Nucleus accumbens (tissue), 56 donors: ENCODE measurements at places on chromosomes 11 and 22.

GRCh38 chr11:106683435-106683834, 334.8 kb downstream of the GUCY1A2 start:
- no peak for DNase-seq

DNA sequence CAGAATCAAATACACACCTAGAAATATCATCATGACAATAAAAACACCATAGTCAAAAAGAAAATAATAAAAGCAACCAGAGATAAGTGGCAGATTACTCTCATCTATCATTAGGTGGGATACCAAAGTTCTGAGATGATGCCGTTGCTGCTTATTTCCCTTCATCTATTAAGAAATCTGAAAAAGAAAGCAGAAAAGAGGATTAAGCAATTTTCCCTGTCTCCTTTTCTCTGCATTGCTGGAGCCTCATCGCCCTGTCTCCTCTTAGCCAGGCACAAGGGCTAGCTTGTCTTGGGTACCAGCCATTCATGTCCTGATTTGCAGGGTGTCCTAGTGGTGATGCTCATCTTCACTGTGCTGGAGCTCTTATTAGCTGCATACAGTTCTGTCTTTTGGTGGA, 3.9 kb upstream of the MS4A14 start:
- DNase-seq, result no peak

DNA sequence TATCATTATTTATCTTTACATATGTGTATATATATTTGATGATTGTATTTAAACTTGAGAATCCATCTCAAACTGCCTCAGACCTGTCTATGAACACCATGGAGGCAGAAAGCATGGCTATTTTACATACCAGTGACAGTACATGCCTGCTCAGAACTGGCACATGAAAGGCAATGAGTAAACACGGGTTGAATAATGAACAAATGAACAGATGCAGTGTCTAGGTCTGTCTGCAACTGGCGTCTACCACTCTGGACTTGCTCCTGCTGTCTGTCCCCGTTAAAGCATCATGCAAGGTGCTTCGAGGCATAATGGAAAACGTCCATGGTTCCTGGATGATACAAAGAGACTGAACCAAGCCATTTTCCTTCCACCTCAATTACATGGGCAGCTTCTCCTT, 271.6 kb upstream of the NARS2 start:
- no peak for DNase-seq

DNA sequence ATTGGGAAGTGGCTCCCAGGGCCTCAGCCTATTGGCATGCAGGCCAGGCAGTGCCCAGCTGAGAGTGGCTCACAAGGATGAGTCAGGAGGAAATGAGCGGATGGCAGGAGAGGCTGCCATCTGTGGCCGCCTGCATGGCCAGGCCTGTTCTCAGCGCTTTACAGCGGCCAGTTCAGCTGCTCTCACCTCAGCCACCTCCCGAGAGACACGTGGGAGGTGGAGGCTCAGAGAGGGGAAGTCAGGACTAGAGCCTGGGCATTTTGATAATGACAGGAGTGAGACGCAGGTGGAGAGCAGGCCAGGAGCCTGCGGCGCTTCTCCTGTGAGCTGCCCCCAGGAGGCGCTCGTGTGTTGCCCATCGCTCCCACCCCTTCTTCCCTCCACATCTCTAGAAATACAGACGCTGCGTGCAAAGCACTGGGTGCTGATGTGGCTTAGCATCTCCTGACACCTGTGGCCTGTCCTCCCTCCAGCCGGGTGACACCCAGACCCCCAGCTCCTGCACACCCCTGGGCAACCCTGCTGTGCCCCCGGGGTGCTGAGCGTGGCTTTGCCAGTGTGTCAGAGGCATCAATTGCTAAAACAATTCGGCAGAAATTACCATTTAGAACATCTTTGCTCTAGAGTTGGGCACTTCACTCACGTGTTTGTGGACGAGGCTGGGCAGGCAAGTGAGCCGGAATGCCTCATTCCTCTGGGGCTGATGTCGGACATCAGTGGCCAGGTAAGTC, 21.4 kb upstream of the PANX2 start:
- no peak for DNase-seq

- no peak for DNase-seq
These were observed 29.4 kb downstream of the SCN3B start for GRCh38 chr11:123624974-123625373.

DNA sequence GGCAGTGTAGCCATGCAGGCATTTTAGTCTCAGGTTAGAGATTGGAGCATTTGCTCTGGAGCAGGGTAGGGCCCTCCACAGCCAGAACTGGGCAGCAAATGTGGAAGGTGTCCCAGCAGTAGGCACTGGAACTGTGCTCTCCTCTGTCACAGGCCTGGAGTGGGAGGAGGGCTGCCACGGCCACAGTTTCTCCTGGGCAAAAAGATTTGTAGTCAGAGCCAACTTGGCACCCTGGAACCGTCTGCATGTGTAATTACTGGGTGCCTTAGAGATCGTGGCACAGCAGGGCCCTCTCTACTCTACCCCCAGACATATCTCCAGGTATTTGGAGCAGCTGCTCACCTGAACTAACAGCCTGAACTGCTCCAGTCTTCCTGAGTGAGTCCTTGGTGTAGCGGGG, 93.7 kb downstream of the ZC3H12C start:
- DNase-seq, result no peak

GRCh38 chr11:2489083-2489482, 44.3 kb downstream of the KCNQ1 start:
- no peak for DNase-seq

DNA sequence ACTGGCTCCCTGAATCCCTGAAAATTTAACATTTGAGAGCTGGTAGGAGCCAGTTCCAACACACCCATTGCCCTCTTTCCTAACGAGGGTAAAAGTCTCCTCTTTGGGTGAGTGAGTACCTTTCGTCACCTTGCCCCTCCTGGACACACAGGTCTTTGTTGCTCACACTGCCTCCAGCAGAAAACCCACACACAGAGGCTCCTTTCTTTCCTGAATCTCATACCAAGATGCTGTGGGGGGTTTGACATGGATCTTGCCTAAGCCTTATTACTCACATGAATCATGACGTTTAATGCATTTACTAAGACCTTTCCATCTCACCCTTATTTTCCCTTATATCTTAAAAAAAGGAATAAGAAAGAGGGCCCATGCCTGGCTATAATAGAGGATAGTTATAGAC, 53.0 kb downstream of the PARVA start:
- DNase-seq, result no peak

GRCh38 chr11:66607126-66607834, 9.2 kb upstream of the RBM14 start:
- no peak for DNase-seq

DNA sequence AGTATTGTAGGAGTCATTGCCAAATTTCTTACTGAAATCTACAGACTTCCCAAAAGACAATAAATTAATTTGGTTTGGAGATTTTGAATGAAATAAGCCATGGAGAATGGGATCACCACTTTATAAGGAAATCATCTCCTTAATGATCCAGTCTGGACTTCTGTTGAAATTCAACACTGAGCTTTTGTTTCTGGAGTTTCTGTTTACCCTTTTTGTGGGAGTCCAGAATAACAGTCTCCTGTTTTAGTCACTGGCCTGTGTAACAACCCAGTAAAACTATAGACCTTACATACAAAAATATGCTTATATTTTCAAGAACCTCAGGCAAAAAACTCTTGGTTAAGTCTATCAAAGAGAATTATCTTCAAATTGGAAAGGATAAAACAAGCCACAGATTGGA, 321.7 kb upstream of the PLET1 start:
- no peak for DNase-seq

- no peak for DNase-seq
These were observed 40.6 kb downstream of the TENM4 start for GRCh38 chr11:79400206-79400605.

DNA sequence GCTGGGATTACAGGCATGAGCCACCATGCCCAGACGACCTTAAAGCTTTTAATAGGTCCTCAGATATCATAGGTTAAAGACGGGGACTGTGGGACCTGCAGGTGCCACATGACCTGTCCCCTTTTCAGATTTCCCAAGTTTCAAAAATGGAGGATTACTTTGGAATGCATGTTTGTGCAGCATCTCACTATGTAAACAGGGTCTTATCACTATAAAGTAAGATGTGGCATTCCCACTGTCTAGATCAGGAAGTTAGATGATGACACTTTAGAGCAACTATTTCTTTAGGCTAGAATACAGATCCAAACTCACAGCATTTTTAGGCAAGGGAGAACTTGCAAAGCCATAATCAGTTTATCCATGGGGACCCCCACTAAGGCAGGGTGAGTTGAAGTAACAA, 92.8 kb downstream of the USP35 start:
- no peak for DNase-seq

DNA sequence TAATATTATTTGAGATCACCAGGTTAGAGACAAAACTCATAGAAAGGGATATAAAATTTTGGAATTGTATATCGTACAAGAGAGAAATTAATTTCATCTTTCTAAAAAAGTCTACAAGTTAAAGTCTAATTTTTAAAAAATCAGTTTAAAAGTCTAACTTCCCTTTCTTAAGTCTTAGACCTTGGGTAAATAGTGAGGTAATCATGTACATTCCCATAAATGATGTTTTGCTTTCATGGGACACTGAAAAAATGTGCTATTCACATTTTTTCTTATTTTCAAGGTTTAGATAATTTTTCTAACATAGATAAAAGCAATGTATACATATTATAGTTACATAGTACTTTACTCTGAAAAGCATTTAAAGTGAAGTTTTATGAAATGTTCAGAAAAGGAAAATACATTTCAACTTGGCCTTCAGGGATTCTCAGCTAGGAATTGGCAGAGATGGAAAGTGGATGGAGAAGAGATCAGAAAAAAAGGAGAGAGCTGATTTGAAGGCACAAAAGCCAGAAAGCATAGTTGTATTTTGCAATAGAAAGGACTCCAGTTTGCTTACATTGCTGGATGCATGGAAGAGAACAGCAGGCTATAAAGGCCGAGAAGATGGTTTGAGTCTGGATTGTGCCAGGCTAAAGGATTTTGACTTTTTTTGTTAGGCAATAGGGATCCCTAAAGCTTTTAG, 194.0 kb downstream of the CASP12 start:
- DNase-seq, result no peak

GRCh38 chr22:46482056-46482675, 55.3 kb downstream of the CELSR1 start:
- DNase-seq, result no peak

DNA sequence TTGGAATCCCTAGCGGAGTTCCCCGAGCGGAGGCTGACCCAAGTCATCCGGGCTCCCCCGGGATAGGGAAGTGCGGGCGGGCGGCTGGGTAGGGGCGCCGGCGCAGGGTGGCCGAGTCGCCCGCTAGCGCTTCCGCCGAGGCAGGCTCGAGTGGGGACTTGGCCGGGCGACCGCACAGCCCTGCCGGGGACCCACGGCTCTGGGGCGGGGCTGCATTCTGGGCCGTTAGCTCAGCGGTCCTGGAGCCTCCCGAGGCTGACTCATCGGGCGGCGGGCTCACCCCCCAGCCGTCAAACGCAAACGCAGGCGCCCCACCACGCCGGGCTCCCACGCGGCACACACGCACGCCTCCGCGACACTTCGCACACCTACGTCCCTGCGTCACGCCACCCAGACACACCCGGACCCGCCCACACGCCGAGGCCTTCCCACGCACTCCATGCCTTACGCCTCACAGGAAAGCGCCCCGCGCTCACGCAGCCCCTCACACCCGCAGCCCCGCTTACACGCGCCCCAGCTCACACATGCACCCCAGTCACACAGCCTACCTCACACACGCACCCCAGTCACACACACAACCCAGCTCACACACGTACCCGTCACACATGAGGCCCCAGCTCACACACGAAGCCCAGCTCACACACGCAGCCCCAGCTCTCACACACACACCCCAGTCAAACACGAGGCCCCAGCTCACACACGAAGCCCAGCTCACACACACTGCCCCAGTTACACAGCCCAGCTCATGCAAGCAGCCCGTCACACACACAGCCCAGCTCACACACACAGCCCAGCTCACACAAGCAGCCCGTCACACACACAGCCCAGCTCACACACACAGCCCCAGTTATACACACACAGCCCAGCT, 1.2 kb downstream of the PHLDB1 start:
- DNase-seq, result no peak

DNA sequence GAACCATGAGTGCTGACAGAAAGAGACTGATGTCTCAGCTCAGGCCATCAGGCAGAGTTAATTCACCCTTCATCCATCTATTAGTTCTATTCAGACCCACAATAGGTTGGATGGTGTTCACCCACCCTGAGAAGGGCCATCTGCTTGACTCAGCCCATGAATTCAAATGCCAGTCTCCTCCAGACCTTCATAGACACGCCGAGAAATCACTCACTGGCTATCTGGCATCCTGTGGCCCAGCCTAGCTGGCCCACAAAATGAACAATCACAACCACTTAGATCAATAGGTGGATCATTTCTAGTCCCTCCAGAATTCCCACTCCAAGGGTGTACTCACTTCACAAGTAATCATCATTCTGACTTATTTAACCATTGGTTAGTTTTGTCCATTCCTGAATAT, 58.2 kb downstream of the MYEOV start:
- no peak for DNase-seq

- DNase-seq, result no peak
These were observed 74.2 kb downstream of the MYO7A start for GRCh38 chr11:77201991-77202841.

DNA sequence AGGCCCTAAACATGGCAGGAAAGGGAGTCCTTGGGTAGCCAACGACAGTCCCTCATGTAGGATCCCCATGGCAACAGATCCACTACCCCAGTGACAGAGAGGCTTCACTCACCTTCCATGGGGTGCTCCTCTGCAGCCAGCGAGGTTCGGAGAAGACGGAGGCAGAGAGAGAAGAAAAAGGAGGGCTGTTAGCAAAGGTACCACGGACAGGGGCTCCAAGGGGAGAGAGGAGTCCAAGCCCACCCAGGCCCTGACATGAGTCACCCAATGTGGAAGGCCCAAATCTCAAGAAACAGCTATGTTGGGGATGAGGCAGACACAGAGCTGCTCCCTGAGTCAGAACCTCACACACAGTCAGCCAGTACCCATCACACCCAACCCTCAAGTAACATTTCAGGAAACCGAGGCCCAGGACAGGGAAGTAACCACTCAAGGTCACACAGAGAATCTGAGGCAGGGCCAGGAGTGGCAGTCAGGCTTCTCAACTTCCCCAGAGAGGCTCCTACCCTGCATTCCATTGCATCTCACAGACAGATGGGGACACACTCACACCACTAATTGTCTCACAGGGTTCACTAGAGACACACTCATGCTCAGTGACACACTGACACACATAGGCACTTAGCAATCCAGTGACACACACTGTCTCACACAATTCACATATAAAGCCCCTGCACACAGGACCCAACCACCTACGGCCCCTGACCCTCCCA, 25.2 kb downstream of the NRXN2 start:
- DNase-seq, result no peak

GRCh38 chr11:109958131-109958820, 134.9 kb upstream of the ZC3H12C start:
- no peak for DNase-seq

- DNase-seq, result no peak
These were observed 12.2 kb upstream of the DCHS1 start for GRCh38 chr11:6667733-6668374.

GRCh38 chr11:45024846-45025588, 74.3 kb upstream of the TP53I11 start:
- no peak for DNase-seq
